Stimulated activated CD4-positive, alpha-beta T cell treated with anti-CD3 and anti-CD28 coated beads, Interleukin-1b, Interleukin-23, amount 100 ng/mL, for 24 hours (primary cell): ENCODE measurements at places on chromosomes 12 and 14.
A peak's percentile ranks its signal among the peaks of the same experiment; 100 is the strongest.

GRCh38 chr14:95449131-95449530 is 67.3 kb downstream of the SYNE3 start:
- no peak for DNase-seq

DNA sequence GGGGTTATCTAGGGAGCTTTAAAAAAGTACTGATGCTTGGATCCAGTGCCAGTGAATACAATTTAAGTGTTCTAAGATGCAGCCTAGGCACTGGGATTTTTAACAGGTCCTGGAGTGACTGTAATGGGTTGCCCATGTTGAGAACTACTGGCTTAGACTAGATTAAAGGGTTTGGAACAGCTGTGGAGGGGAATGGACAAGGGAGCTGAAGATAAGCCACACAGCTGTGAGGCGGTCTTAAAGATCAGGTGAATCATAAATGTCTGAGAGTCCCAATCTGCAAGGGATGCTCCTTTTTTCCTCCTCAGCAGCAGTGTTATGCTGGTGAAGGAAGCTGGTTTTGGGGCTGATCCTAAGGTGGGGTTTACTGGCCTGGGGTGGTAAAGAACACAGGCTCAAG is 35.5 kb upstream of the FRMD6 start:
- DNase-seq: no peak

GRCh38 chr14:92314182-92314581 is 8.8 kb upstream of the SLC24A4 start:
- no peak for DNase-seq

DNA sequence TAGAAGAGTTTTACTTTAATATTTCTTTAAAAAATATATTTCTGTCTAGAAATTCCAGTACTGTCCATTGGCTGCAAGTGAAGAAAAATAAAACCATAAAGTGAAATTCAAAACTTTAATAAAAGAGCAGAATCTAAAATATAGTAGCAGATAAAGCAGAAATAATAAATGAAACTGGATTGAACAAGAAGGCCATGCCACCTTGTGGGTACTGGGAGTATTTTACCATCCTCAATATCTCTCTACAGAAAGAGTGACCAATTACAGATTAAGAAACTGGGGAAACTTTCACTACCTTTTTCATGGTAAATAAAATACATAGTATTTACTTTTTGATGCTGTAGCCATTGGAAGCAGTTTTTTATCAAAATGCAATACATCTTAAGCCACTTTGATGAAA is 220.5 kb downstream of the BCAT1 start:
- DNase-seq: no peak

DNA sequence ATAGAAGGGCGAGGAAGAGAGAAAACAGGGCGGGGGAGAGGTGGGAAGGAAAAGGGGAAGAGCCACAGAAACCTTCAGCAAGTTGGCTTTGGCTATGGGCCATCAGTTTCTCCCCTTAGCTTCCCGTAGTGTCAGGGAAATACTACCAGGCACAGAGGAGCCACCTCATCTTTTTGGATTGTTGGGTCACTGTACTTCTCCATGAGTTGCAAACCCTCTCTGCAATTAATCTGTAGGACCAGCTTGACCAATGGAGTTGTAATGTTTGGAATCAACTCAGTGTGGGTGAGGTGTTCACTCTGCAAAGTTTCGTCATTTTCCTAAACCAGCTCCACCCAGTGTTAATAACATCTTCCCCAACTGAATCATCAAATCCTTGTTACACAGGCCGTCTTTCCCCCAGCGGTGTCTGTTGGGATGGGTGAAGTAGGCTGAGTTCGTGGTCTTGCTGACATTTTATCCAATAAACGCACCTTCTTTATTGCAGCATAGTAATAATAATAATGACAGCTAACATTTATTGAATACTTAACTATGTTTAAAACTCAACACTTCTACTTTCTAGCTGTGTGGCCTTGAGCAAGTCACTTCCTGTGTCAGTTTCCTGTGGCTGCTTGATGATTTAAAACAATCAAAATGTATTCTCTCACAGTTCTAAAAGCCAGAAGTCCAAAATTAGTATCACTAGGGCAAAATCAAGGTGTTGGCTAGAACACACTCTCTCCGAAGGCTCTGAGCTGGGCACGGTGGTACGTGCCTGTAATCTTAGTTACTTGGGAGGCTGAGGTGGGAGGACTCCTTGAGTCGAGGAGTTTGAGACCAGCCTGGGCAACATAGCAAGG is 8.1 kb upstream of the GLTP start:
- no peak for DNase-seq

DNA sequence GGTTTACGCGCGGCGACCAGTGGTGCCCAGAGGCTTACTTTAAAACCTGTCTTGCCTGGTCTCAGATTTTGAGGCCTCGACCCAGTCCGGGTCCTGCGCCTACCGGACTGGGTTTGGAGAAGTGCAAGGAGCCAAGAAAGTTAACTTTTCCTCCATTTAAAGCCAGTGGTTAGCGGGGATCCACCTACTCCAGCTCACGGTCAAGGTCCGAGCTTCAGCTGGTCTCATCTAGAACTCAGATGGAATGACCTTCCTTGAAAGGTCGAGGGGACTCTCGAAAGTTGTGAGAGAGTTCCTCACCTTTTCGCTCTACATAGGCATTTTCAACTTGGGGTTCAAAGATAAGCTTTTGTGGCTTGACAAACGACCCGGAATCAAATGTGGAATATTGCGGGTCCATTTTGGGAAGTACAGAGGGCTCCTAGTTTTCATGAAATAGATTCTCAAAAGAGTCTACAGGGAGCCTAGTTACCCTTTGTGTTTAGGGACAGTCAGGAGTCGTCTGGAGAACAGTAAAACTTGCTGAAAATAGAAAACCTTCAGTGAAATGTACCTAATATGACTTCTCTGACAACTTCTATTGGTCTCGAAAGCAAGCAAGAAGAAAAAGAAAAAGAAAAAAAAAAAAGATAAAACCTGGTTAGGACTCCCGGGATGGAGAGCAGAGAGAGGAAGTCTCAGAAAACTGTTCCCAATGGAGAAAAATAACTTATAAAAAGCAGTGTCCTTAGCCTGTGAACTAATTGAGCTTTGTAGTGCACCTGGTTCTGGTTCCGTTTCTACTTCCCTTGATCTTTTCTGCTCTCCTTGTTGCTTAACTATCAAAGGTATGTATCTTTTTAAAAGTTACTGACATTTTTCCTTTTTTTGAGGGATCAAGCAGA is 1.4 kb downstream of the KCNMB4 start:
- no peak for DNase-seq

DNA sequence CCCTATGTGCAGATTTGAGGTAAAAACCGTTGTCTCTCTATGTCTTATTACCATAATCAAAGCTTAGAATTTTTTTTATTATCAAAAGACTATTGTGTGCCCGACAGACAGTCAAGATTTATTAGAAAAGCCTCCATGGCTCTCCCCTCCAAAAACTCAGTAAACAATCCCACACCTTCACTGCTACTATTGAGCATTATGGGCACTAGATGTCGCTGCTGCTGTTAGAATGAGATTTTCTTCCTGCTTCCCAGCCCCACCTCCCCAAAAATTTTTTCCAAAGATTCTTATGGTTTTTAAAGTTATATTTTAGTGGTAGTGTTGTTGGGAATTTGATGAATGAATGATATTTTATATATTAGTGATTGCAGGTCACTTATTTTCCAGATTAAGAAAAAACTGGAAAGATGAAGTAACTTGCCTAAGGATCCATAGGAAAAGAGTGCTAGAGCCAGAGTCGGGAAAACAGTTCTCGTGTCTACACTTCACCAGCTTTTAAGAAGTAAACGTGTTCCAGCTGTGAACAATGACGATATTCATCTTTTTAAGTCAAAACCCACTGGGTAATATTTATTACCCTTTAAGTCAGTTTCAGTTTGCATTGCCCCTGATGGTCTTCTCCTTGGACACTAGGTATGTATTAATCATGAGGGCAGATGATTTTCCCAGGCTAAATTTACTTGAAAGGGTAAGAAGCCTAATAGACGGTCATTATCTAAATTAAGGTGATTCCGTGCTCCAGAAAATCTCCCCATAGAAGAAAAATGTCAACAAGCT is 12.2 kb upstream of the FOXG1 start:
- no peak for DNase-seq

DNA sequence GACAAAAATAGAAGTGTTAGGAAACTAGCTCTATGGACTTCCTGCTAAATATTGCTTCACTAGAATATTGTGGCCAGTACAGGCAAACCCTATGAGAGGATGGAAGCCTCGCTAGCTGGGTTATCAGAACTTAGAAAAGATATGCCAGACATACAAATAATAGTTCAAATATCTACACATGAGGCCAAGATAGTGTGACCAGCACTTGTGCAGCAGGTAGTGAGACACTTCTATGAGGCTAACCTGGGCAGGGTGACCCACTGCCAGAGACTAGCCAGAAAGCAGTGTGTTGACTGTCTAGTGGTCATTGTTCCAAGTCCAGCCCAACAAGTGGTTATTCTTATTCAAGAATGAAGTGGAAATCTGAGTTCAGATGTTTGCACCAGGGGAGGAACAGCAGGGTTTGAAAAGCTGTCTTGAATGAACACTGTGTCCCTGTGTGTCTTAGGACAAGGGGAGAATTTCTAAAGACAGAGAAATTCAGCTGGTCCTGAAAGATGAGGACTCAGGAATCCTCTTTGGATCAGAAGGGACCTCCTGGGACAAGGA is 16.3 kb downstream of the TSPAN8 start:
- no peak for DNase-seq

DNA sequence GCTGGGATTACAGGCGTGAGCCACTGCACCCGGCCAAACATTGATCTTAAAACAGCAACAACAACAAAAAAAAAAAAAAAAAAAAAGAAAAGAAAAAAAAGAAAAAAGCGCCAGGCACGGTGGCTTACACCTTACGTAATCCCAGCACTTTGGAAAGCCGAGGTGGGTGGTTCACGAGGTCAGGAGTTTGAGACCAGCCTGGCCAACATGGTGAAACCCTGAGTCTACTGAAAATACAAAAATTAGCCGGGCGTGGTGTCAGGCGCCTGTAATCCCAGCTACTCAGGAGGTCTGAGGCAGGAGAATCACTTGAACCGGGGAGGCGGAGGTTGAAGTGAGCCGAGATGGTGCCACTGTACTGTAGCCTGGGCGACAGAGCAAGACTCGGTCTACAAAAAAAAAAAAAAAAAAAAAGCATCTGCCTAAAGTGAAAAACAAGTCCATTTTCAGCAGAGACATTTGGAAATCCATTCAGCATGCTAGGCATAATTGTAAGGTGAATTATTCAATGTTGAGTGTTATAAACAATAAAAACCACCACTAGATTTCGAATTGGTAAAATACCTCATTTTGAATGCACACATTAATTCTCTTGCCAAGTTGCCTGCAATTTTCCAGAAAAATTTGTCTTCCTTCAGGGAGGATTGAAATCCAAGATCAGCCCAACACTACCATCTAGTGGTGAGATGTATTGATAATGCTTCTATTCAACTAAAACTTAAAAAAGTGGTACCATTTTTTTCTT is 8.0 kb upstream of the CERS5 start:
- no peak for DNase-seq

- DNase-seq: no peak
Measured at GRCh38 chr12:100576331-100577036, 3.0 kb downstream of the GAS2L3 start.

- DNase-seq: no peak
Measured at GRCh38 chr14:33578461-33579216, 372.2 kb downstream of the EGLN3 start.

GRCh38 chr12:79515530-79515935 is 175.2 kb downstream of the PAWR start:
- DNase-seq: no peak

GRCh38 chr14:20601522-20601921 is 10.3 kb upstream of the RNASE12 start:
- no peak for DNase-seq

- DNase-seq: no peak
Measured at GRCh38 chr14:65776193-65776852, 363.8 kb downstream of the FUT8 start.

GRCh38 chr12:12349711-12350665 is at the start of gene MANSC1:
Gene MANSC1, minus strand, starts transcription at chr12:12350242. Its CDS starts 6,928 bp downstream, at chr12:12343314.
- peak; percentile 39 for DNase-seq

- no peak for DNase-seq
Measured at GRCh38 chr14:55802986-55803872, 223.2 kb downstream of the KTN1 start.

- DNase-seq: no peak
Measured at GRCh38 chr14:98904677-98905076, 367.3 kb downstream of the BCL11B start.

- no peak for DNase-seq
Measured at GRCh38 chr12:69024413-69024812, 91.4 kb upstream of the CPM start.

DNA sequence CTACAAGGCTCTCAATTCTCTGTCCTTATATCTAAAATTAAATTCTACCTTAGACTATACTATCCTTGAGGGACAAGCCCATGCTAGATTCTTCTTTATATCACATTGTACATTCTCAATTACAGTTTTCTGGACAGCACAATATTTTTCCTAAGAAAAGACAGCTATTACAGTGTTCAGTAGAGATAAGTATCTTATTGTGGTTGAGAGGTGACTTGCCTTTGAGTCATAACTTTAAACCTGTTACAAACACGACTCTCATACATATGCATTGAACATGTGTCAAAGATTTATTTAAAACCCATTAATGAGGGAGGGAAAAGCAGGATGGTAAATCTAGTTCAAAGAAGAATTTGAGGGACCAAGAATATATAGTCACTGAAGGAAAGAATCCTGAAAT is 61.1 kb downstream of the TPH2 start:
- DNase-seq: no peak

GRCh38 chr12:97555547-97556187 is 93.1 kb downstream of the RMST start:
- DNase-seq: no peak

GRCh38 chr12:48445538-48445937 is 26.8 kb upstream of the ANP32D start:
- no peak for DNase-seq

GRCh38 chr14:104735830-104736642 is 12.0 kb downstream of the ADSS1 start:
- no peak for DNase-seq

DNA sequence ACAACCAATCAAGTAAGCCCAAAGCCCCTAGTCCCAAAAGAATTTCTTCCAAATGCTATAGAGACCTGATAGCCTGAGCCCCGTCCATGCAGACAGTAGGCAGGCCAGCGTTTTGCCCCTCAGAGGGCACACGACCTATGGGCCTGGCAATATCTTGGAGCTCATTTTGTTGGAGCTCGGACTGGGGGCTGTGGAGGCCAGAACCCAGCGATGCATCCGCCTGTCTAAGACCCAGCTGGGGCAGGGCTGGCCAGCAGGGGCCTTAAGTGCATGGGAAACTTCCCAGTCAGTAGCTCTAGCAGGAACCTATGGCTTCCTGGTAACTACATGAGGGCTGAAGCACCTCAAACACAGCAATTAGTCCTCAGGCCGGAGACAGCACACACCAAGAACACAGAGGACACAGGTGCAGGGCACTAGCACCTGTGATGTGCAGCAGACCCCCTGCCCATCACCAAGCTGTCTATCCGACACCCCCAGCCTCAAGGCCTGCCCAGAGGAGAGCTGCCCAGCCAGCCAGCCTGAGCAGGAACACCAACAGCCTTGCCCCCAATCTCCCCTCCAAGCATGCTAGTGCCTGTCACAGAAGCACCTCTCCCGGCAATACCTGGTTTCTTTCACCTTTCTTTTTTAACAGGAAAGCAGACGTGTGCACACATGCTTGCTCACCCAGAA is 50.8 kb downstream of the ARL6IP4 start:
- DNase-seq: no peak

GRCh38 chr12:21906919-21907493 is 34.2 kb downstream of the ABCC9 start:
- no peak for DNase-seq
